Regular cardiac myocyte (primary cell): ENCODE measurements at places on chromosomes 4 and X. TPM values are rescaled to one million over a fixed set of nuclear protein-coding genes. Genes with fewer than 3 reads are reported as not detected.

The FRAS1 gene
- 0.77 and 5.4 TPM in 2 replicates for total RNA-seq

The SRPX2 gene
- total RNA-seq = 57.9 and 171 TPM in 2 replicates

The FAT4 gene
- 4.4 and 11.6 TPM in 2 replicates for total RNA-seq

The PFKFB1 gene
- 0.19 TPM in 1 of 2 replicates, not detected in the other for total RNA-seq

The RIBC1 gene
- total RNA-seq = 0.19 and 0.28 TPM in 2 replicates

The FNIP2 gene
- total RNA-seq = 15.0 and 37.5 TPM in 2 replicates

The LINC00632 gene
- 5.2 and 5.4 TPM in 2 replicates for total RNA-seq

The PDCL2 gene
- total RNA-seq = not detected in 2 replicates

The SLC25A43 gene
- 23.8 and 24.8 TPM in 2 replicates for total RNA-seq

The SLC6A14 gene
- total RNA-seq = not detected in 2 replicates

The TMEM192 gene
- 6.1 and 9.0 TPM in 2 replicates for total RNA-seq

The COL25A1 gene
- total RNA-seq = 0.19 and 2.0 TPM in 2 replicates

The YY2 gene
- 1.2 and 1.4 TPM in 2 replicates for total RNA-seq

The NAA11 gene
- not detected in 2 replicates for total RNA-seq

The PPARGC1A gene
- total RNA-seq = 0.38 and 1.1 TPM in 2 replicates

The IL2 gene
- total RNA-seq = not detected in 2 replicates

The CLGN gene
- under 0.01 and 1.1 TPM in 2 replicates for total RNA-seq

The DGKK gene
- total RNA-seq = not detected in 2 replicates

The ITIH6 gene
- not detected in 2 replicates for total RNA-seq

The STOX2 gene
- 0.38 and 1.1 TPM in 2 replicates for total RNA-seq

The INTU gene
- total RNA-seq = 3.1 and 11.8 TPM in 2 replicates
